ENCODE measurements at places on chromosomes 4 and X. TPM values are rescaled to one million over a fixed set of nuclear protein-coding genes. Genes with fewer than 3 reads are reported as not detected.

Gene GAGE12J
- not detected for total RNA-seq

- no peak for DNase-seq
These were observed 128.3 kb downstream of the MANBA start for GRCh38 chr4:102632241-102633065.

DNA sequence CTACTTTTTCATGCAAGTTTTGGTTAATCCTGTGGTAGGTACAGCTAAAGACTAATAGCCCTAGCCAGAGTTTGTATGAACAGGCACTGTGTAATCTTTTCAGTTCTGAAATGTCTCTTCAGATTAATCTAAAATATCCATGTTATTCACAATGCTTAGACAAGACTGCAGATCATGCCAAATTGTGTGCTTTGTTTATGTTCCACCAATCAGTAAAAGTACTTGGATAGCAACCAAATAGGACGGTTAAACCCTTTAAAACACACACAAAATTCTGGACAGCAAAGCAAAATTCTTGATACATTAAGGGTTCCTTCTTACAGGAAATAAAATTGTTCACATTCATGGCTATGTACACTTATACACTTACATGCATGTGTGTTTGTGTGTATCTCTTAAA, 139.1 kb downstream of the KLHL13 start:
- DNase-seq, result no peak

DNA sequence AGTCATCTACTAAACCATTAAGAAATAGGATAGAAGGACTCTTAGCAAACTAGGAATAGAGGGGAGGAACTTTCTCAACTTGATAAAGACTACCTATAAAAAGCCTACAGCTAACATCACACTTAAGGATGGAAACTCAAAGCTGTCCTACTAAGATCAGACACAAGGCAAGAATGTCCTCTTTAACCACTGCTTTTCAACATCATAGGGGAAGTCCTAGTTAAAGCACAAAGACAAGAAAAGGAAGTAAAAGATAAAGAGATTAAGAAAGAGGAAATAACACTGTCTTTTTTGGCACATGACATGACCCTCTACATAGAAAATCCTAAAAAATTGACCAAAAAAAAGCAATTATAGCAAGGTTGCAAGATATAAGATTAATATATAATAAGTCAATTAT, 136.6 kb downstream of the FBXW7 start:
- no peak for DNase-seq

Gene NOA1
- 27.3 TPM for total RNA-seq

- no peak for DNase-seq
These were observed 863.8 kb upstream of the PABPC4L start for GRCh38 chr4:135065366-135065765.

DNA sequence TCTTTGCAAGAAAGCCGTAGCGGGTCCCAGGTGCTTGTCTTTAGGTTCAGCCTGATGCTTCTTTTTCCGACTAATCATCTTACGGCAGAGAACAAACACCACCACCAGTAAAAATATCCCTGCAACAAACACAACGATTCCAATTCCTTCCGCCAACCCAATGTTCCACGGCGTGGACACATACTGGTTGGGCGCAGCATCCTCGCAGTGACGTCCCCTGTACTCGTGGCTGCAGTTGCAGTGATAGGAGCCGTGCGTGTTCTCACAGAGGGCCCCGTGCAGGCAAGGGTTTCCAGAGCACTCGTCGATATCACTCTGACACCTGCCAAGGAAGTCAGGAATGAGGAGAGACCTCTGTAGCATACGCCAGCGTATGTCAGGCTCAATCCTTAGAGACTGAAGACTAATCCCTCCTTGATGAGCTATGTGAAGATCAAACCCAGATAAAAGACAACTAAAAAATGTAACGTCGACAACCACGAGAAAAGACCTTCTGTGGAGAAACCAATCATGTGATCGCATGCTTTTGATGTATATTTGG, 41.6 kb upstream of the MTNR1A start:
- no peak for DNase-seq

Gene NXF2
- not detected for total RNA-seq

- DNase-seq, result no peak
These were observed 587.7 kb downstream of the GLUD2 start for GRCh38 chrX:121635141-121635540.

Measured in kidney epithelial cell (primary cell).